ENCODE measurements at places on chromosomes 11 and 22.

DNA sequence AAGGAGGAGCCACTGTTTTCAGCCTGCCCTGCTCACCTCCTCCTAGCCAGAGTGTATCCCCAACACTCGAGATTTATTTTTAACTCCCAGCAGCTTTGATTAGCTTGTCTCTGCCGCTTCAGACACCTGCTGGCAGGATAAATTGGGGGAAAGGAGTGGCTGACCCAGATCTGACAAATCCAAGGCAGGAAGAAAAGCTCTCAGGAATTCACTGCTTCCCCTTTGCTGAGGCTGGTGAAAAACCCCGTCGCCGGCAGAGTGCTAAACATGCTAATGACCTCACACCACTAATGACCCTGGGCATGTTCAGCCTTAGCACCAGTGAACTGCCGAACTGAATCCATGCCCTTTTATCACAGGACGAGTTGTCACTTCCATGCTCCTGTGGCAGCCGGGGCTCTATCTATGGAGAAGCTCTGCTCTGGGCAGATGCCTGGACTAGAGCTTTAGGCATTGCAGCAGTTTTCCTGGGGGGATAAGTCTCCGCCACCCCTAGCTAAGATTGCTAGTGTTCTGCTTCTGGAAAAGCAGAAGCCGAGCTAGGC lies 52.2 kb downstream of the FEZ1 start:
- no peak for DNase-seq

GRCh38 chr11:68867066-68867465 lies 25.4 kb upstream of the CPT1A start:
- DNase-seq, result no peak

GRCh38 chr11:68976095-68976494 lies 4.7 kb downstream of the MRGPRD start:
- DNase-seq, result no peak

GRCh38 chr11:2366276-2366675 lies 10.8 kb upstream of the CD81 start:
- no peak for DNase-seq

GRCh38 chr11:32429477-32429876 lies 5.9 kb downstream of the WT1 start:
- no peak for DNase-seq

DNA sequence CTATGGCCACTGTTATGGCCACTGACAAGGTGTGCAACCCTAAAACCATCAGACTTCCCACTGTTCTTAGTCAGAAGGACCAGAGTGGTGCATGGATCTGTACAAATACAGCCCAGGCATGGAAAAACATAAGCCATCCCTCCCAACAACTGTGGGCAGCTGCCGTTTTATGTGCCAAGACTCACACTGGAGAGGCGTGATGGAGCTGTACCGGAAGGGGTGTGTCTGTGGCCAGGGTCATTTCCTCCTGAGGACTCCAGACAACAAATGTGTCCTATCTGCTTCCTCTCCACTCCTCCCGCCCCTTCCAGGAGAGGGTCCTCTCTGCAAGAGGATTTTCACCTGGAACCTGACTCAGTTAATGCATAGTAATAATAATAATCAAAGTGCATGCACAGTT lies 29.5 kb downstream of the KCNJ1 start:
- no peak for DNase-seq

- no peak for DNase-seq
These were observed 121.7 kb downstream of the FEZ1 start for GRCh38 chr11:125374398-125374797.

- DNase-seq, result peak; percentile 86
These were observed 1.6 kb downstream of the NCR3LG1 start for GRCh38 chr11:17352950-17353820.

GRCh38 chr11:7672276-7672959 lies 882 bp downstream of the CYB5R2 start:
- no peak for DNase-seq

GRCh38 chr22:17913801-17914347 lies 110.5 kb downstream of the MICAL3 start:
- DNase-seq, result peak; percentile 70

DNA sequence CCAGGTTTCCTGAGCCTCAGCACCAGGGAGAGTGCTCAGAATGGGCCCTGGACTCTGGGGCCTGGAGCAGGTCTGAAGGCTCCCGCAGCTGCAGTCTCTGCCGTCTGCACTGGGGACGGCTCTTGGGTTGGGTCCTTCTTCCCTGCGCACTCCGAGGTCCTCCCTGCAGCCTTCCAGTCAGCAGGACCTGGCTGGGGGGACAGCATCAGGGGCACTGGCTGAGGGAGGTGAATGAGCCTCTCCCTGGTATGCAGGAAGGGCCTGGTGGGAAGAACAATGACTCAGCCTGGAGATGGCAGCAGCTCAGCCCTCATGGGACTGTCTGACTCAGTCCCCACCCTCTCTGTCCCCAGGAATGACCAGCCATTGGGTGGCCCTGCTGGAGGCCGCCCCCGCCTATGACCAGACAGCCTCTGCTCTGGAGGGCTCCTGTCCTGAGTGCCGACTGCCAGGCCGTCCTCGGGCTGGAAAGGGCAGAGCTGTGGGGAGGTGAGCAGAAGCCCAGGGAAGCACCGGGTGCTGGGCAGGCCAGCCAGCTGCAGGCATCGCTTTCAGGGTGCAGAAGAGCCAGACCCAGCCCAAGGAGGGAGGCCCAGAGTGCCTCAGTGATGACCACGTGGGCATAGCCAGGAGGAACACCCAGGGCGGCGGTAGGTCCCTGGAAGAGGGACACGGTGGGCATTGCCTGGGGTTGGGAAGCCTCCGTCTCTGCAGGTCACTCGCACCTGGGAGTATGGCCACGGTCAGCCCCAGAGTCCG lies 455.0 kb downstream of the BRD1 start:
- DNase-seq, result no peak

- DNase-seq, result no peak
These were observed 43.0 kb downstream of the MMP20 start for GRCh38 chr11:102582140-102582539.

- peak; percentile 4 for DNase-seq
These were observed 21.9 kb downstream of the HTR3B start for GRCh38 chr11:113926273-113927197.

GRCh38 chr22:40240686-40241085 lies 63.0 kb downstream of the TNRC6B start:
- no peak for DNase-seq

DNA sequence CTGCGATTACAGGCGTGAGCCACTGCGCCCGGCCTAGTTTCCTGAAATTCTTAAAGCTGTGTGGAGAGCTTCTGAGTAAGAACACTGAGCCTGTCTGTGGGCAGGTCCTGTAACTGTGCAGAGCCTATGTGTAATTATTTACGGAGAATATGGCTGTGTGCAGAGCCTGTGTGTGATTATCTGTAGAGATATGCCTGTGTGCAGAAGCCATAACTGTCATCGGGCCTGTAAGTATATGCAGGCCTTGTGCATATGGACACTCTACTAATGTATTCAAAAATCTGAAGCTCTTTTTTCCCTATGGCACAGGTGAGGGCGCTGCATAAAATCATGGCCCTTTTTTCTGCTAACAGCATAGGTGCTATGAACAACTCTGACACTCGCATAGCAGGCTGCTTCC lies at the start of gene OR52B6:
Gene OR52B6 (plus strand): TSS at position 301 of the 400 bp plus-strand sequence. CDS start 0 bp downstream, at position 301.
- DNase-seq, result no peak

GRCh38 chr11:129453293-129453721 lies 77.7 kb downstream of the BARX2 start:
- no peak for DNase-seq

GRCh38 chr11:47130543-47130942 lies 46.1 kb downstream of the ARFGAP2 start:
- no peak for DNase-seq

DNA sequence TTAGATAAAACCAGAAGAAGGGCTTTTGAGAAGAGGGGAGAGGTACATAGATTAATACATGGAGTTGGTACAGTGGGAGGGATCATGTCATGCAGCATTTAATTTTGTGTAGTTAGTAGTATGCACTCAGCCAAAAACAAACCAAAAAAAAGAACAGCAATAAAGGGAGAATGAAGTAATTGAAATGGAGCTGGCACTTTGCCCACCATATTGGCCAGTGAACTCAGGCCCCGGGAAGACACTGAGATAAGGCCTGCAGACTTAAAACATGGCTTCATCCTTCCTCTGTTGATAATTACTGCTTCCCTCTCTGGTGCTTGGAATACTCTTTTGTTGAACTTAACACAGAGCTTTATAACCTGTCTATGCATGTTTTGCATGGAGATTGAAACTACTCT lies 3.1 kb downstream of the PANX1 start:
- peak; percentile 43 for DNase-seq

GRCh38 chr11:113796663-113797259 lies 17.2 kb downstream of the CLDN25 start:
- peak; percentile 66 for DNase-seq

DNA sequence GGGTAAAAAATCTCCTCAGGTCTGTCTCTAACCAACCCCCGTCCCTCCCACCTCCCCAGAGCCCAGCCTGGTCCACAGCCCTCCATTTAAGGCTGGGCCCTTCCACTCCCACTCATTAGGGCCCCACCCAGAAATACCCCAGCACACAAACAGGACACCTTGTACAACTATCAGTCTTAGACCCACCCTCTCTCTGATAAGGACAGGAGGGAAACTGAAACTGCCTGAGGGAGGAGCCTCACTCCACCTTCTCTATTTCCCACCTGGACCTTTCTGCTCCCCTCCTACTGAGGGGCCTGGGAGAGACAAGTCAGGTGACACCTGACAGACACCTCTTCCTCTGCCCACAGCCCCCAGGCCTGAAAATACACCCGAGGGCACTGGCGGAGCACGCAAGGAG lies 90.2 kb downstream of the PLEKHA7 start:
- DNase-seq, result no peak

DNA sequence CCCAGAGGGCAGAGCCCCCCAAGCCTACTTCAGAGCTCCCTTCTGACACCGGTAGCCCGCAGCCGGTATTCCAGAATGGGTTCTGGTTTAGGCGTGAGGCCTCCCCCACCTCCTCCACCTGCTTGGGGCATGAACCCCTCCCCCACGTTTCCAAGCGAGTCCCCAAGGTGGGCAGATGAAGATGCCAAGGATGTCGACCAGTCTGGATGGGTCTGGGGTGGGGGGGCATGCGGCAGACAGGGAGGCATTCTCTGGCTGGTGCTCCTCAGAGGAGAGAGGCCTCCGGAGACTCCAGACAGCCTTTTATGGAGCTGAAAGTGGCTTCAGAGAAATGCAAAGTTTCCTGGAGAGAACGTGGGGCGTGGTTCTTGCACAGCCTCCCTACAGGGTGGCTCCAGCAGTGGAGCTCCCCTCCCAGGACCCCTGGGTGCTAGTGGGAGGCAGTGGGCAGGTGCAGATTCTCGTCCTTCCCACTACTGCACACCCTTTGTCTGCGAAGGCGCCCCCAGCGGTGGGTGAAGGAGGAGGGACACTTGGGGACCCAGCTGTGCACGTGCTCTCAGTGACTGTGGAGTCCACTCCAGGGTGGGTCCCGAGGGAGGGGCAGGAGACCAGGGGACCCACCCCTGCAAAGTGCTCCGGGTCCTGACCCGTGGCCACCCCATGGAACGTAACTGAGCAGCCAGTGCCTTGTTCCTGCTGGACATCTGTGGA lies 4.2 kb downstream of the CCND1 start:
- no peak for DNase-seq

DNA sequence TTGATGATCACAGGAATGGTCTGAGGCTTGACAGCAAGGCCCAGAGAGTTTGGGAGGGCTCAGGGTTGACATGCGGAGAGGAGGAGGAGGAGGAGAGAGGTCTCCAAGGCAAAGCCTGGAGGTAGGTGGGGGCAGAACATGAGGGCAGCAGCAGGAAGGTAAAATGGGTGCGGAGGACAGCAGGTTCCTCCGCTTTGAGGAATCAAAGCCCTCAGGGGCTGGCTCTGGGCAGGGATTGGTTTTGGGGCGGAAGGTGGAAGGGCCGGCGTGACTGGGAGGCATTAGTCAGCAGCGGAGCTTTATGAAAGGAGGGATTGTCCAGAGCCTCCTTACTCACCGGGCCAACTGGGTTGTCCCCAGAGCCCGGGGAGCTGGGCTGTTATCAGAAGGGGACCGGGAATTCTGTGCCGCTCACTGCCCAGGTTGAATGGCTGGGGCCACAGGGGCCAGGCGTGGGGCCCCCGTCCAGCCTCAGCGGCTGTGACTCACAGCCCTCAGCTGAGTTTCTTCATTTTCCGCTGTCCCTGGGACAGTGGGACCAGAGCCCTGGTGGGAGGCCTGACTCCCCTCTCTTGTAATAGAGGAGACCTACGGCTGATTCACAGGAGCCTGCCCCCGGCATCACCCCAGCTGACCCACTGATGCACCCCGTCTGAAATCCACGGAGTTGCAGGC lies 36.2 kb downstream of the LIF start:
- peak; percentile 98 for DNase-seq

DNA sequence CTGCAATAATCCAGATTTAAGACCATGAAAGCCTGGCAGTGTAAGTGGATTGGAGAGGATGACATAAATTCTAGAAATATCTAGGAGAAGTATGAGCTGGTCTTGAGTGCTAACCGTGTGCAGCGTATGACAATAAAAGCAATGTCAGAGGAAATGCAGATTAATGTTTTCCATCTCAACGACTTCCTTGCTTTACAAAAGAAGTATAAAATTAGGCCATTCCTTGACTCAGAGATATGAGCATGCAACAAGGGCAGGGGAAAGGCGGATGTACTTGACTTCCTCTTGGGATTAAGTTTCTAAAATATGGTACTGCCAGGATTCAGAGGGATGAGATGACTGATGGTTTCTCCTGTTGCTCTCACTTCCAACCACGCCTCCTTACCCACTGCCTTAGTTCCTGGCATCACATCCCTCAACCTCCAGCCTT lies 32.3 kb downstream of the ADAMTS15 start:
- DNase-seq, result peak; percentile 8

- no peak for DNase-seq
These were observed 37.5 kb upstream of the CAPRIN1 start for GRCh38 chr11:34013898-34014571.

GRCh38 chr22:39525658-39525975 lies 5.3 kb downstream of the ATF4 start:
- DNase-seq, result no peak

DNA sequence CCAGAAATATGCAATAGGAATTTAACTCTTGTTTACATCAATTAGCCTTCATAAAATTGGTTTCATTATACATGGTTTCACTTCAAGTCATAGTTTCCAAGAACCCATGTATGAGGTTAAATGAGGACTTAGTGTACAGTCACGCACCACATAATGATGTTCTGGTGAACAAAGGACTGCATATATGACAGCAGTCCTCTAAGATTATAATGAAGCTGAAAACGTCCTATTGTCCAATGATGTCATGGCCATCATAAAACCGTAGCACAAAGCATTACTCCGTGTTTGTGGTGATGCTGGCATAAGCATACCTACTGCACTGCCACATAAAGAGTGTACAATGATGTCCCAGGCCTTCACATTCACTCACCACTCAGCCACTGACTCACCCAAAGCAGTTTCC lies 31.1 kb downstream of the SMCO4 start:
- DNase-seq, result no peak
